ENCODE measurements at places on chromosomes 1 and 21.

GRCh38 chr1:98008373-98008772, 87.5 kb upstream of the DPYD start:
- DNase-seq, result no peak

DNA sequence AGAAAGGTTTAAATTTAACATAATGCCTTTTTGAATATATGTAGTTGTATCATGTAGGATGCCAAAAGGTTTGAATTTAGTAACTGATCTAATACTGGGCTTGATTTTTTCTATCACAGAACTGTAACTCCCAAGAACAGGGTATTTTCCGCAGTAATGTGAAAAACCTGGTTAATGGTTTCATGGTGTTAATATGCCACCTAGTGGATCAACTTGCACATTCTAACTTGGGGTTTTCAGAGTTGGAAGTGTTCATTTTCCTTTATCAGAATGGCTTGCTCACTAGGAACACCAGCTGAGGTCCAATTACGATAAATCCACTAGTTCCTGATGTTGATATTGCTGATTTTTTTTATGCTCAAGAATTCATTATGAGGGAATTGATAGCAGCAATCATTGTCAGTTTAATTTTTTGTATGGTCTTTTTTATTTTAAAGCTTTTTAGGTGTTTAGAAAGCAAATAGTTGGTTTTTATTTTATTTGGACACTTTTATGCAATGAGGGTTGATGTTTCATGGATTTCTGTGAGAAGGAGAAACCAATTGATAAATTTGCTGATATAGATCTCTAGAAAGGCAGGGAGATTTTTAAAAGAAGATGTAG, 157.2 kb downstream of the PLA2G4A start:
- DNase-seq, result no peak

- no peak for DNase-seq
Observed at GRCh38 chr1:90174246-90174645, 179.3 kb downstream of the ZNF326 start.

GRCh38 chr1:28508435-28508754, 2.6 kb downstream of the RCC1 start:
- no peak for DNase-seq

- DNase-seq, result no peak
Observed at GRCh38 chr1:36136535-36136934, 11.5 kb upstream of the COL8A2 start.

- no peak for DNase-seq
Observed at GRCh38 chr1:36123356-36123755, 1.7 kb downstream of the COL8A2 start.

DNA sequence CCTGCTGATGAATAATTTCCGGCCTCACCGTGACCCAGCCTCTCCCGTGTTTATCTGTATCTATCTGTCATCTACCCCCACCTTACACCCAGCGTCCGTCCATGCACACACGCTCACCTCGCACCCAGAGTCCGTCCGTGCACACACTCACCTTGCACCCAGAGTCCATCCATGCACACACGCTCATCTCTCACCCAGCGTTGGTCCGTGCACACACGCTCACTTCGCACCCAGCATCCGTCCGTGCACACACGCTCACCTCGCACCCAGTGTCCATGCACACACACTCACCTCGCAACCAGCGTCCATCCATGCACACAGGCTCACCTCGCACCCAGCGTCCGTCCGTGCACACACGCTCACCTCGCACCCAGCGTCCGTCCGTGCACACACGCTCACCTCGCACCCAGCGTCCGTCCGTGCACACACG, 25.0 kb upstream of the COL18A1 start:
- DNase-seq, result no peak

- DNase-seq, result no peak
Observed at GRCh38 chr1:103520822-103521221, 4.7 kb upstream of the RNPC3 start.

DNA sequence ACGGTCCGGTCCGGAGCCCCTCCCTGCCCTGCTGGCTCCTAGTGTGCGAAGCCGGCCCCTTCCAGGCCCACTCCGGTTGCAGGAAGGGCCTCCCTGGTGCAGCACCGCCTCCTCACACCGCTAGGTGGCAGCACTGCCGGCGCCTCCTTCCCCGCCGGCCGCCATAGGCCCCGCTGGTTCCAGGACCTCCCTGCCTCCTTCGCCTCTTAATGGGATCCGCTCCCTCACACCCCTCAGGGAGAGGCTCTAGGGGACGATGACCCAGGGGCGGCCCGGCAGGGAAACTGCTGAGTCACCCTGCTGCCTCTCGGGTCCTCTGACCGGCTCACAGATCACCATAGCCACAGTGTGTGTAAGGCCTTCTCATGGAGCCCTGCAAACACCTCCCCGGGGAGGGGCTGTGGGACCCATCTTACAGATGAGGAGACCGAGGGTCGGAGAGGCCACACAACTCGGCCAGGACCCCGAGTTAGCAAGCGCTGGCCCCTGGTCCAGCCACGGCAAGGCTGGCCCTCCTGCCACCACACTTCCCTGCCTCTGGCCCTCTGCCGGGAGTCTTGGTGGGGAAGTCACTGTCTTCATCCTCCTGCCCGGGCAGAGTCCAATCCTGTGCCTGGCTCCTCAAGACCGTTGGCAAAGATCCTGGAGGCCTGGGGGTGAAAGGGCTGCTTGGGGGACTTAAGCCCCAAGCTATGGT, 1.6 kb upstream of the AJAP1 start:
- DNase-seq, result peak; percentile 26

- DNase-seq, result no peak
Observed at GRCh38 chr21:36188937-36189336, 32.3 kb downstream of the DOP1B start.

DNA sequence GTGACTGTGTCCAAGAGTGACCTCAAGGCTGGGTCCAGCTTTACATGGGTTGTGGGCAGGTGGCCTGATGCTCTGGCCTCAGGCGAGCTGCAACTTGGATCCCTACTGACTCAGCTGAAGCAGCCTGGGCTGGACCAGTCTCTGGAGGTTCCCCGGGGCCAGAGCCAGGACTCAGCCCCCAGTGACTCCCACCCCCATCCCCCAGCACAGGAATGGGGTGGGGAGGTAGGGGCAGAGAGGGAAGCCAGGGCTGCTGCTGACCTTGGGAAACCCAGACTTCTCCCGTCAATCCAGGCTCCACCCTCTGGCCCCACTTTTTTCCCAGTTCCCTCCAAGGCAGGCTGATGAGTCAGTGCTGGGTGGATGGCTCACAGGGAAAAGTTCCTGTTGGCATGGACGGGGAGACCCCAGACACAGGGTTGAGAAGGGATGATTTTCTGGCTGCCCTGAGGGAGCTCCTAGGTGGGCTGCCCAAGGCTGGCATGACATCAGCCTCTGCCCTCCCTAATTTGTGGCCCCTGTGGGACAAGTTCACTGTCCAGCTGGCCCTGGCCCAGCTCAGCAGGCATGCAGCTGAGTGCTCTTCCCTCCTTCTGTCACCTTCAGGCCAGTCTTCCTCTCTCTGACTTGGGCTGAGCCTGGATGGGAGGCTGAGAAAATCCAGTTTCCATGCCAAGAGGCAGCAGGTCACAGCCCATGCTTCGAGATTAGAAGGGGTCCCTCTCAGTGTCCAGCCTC, 2.2 kb downstream of the ZC3H12A start:
- DNase-seq, result no peak

DNA sequence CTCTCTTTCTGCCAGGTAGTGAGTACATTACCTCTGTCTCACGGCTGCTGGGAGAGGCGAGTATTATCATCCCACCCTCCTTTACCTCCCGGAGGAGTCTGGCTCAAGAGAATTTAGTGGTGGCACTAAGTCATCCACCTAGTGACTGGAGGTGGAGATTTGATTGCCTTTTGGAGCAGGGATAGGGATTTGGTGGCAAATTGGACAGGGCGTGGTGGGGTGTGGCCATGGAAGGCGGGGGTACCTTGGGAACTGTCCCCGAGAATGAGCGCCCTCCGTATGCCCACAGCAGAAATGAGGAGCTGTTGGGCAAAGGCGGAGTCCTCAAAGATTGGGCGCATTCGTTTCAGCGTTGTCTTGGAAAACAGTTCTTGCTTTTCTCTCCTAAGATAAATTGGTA, 32.1 kb upstream of the HMGN1 start:
- DNase-seq, result no peak

DNA sequence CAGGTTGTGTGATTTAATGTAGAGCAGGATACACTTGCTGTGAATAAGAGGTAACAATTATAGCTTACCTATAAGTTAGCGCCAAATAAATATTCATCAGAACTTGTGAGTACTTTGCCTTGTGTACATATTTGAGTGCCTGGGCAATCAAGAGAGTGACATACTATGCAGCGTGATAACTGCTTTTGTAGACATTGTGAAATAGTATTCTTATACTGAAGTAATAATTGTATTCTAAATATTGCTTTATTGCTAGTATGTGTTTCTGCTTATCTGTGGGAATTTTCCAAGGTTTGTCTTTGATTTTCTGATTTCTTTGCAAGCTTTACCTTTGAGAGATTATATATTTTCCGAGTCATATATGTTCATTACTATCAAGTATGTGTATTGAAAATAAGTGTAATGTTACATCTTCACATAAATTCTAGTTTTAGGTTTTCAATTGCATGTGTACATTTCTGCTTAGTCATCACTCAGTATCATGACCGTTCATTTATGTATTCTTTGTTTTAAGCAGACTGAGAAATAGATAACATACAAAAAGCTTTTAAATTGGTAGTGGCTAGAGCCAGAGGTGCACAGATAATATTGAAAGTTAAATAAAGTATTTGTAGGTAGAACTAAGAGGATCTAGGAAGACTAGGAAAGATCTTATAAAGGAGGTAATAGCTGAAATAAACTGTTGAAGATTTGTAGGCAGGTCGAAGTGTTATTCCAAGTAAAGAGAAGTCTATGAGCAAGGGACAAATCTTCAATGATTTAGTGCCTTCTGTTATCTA, 19.5 kb downstream of the USP25 start:
- no peak for DNase-seq

DNA sequence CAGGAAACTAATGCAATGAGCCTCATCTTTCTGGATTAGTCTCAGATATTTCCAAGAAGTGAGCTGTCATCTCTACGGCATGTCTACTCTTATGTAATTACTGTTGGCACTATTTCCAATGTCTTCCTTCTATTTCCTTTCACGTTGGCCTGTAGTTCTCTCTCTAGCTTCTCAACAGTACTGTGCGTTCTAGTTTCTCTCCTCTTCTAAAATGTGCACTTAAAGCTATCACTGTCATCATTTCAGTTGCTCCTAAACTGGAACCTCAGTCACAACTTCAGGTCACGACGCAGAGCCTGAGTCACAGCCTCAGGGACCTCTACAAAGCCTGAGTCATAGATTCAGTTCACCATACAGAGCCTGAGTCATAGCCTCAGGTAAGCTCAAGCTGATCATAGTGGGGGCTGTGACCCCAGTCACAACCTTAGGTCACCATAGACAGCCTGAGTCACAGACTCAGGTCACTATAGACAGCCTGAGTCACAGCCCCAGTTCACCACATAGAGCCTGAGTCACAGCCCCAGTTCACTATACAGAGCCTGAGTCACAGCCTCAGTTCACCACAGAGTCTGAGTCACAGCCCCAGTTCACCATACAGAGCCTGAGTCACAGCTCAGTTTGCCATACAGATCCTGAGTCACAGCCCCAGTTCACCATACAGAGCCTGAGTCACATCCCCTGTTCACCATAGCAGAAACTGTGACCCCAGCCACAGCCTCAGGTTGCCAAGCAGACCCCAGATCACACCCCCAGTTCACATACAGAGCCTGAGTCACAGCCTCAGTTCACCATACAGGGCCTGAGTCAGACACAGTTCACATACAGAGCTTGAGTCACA, 13.0 kb downstream of the WNT9A start:
- DNase-seq, result peak; percentile 50

GRCh38 chr1:205045146-205045545, 2.1 kb downstream of the CNTN2 start:
- DNase-seq, result no peak

DNA sequence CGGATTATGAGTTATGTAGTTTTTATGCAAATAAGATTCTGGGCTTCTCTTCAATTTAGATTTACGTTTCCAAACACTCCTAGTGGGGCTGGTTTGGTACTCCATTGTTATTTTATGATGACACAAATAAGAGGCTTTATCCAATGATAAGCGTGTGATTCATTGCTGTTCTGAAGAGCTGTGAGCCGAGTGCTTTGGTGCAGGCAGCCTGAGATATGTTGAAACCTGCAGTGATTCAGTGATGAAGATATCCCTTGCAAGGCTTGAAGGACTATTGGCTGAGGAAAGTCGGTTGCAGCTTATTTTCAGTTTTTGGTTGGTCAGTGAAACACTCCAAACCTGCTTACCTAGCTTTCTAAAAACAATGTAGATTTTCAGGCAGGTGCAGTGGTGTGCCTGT, 112.2 kb downstream of the RYR2 start:
- DNase-seq, result no peak

DNA sequence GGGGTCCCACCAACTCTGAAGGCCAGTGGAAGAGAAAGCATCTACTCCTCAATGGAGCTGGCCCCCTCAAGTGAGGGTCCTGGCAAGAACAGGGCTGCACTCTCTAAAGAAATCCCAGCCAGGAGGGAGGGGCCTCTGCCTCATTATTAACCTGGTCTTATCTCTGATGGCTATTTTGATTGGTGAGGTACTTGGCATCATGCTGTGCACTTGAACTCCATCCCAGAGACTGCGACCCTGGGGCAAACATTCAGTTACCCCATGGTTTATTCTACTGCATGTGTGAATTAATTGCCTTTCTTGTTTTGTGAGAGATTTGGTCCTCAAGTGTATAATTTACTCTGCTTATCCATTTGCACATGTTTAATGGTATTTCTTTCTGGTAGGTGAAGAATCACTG, 55.0 kb upstream of the ETV3 start:
- DNase-seq, result no peak

DNA sequence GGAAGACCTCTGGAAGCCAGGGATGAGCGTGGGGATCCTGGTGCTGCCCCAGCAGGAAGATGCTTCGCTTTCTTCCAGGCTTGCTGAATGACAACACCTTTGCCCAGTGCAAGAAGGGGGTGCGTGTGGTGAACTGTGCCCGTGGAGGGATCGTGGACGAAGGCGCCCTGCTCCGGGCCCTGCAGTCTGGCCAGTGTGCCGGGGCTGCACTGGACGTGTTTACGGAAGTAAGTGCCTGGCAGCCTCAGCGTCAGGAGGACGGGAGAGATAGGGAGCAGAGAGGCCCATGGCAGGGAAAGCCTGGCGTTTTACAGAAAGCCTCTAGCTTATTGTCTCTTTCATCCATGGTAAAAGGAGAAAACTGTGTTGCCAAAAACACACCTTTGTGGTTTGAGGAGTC, 23.5 kb downstream of the PHGDH start:
- no peak for DNase-seq

GRCh38 chr1:59815892-59816291, 1.1 kb downstream of the HOOK1 start:
- no peak for DNase-seq

GRCh38 chr1:31805318-31805717, 10.5 kb downstream of the SPOCD1 start:
- DNase-seq, result no peak

DNA sequence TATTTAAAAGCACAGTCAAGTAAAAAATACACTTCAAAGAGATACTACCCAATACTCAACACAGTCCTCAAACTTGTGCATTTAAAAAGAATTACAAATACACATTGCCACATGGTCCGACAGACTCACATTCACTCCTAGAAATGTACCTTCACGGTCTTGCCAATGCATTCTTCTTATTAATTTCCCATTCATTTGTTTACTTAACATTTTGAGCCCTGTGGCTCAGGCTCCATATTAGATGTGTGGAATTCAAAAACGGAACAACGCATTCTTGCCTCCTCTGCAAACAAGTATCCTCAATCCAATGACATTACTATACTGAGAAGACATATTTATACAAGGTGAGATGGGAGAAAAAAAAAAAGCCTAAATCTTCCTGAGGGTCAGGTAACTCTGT, 2.5 kb upstream of the DUSP23 start:
- no peak for DNase-seq

Measured in stimulated activated CD4-positive, alpha-beta T cell treated with anti-CD3 and anti-CD28 coated beads, Interleukin-2, amount 100 ng/mL, for 4 hours (primary cell).